ENCODE measurements at places on chromosomes 2 and 18.

- no peak for DNase-seq
Measured at GRCh38 chr2:45651415-45652089, at the start of gene PRKCE. Gene PRKCE (plus strand): TSS chr2:45651675.

GRCh38 chr2:111205774-111206173 lies 85.1 kb downstream of the BCL2L11 start:
- no peak for DNase-seq

DNA sequence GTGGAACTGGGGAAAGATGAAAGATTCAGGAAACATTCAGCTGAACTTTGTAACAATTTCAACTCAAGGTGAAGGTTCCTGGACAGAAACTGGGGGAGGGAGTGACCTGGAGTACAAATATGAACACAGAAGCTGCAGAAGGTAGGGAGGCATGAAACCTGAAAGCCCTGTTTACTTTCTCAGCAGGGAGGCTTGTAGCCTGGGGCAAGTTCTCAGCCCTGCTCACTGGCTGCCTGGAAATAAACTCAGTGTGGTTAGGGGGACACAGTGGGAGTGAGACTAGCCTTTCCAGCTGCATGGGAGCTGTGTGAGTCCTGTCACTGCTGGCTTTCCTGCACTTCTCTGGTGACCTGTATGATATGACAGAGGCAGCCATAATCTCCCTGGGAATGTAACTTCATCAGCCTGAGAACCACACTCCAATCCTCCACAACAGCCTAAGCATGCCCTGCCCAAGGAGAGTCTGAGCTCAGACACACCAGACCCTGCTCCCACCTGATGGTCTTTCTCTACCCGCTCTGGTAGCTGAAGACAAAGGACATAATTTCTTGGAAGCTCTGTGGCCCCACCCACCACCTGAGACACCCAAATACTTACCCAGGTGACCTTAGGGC lies 77.0 kb downstream of the ZSWIM2 start:
- no peak for DNase-seq

DNA sequence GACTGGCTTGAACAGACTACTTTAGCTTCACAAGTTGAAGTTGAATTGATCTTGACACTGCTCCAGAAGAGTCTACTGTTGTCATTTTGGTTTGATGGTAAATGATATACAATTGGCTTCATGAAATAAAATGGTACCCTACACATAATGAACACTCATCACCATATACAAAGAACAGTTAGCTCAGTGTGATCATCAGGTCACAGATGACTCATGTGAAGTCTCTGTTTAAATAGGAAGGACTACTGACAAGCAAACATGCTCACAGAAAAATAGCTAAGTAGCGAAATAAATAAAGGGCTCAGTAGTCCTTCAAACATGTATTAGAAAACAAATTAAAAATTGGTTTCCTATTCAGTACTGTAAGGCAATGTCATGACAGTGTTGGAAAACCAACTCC lies 96.2 kb downstream of the MEIS1 start:
- no peak for DNase-seq

- no peak for DNase-seq
Measured at GRCh38 chr18:36811955-36812354, 16.8 kb downstream of the TPGS2 start.

DNA sequence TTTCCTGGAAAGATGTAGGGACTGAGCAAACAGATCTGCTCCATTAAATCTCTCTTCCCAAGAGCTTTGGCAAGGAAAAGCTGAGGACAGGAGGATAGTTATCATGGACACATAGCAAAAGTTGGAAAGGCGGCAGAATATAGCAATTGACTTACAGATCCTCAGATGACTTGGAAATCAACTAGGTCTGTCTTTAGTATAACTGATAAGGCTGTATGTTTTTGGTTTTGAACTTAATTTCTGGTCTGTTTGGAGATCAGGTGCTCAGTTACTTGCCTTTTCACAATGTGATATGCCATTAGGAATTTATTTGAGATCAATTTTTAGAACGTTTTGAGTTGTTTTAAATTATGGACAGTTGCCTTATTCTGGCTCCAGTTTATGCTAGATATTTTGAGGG lies 8.0 kb downstream of the RSAD2 start:
- DNase-seq = no peak

DNA sequence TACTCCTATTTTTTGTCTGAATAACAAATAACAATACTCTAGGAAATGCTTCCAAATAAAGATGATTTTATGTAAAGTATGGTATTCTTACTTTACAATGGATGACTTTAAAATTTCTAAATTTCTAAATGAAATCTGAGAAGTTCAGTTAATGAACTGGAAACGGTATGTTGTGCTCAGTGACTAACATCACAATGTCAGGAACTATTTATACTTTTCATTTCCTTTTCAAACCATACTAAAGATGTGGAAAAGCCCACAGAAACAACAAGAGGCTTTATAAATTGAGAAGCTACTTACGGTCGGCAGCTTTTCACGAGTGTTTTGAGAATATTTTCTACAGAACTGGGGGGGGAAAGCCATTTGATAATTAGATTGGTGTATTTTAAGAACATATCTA lies 31.1 kb downstream of the PSME4 start:
- DNase-seq = no peak

DNA sequence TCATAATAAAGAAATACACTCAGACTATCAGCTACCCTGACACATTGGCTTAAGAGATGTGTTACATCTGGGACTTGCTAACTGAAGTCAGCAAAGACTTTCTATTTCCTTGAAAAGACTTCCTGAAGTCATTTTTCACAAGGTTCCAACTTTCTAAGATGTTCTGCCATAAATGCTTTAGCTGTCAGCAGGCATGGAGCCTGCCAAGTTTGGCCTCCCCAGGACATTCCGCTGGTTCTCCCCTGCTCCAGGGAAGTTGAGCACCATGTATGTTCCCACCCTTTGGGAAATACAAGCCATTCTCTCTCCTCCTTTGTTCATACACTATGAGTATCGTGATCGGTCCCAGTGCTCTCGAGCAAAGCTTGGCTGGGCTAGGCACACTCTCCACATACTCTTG lies 202.7 kb upstream of the CCDC68 start:
- DNase-seq = no peak

- DNase-seq = no peak
Measured at GRCh38 chr2:113973810-113974209, 83.9 kb downstream of the ACTR3 start.

DNA sequence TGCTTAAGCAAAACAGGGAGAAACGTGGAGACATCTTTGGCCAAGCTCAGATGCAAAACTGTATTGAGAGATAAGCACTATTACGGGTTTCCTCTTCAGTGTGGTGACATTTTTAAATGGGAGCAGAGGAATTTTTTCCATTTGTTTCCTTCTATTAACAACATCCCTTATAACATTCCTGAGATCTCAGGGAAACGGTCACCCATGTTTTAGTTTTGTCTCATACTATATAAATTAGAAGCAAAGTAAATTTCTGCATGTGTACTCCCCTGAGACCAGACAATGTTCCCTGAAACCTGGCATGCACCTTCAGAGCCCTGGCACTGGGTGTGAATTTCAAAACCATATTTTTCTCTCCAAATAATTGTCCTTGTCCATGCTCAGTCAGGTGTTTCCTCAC lies 57.6 kb upstream of the RNF152 start:
- no peak for DNase-seq

- no peak for DNase-seq
Measured at GRCh38 chr2:238142382-238143205, 4.1 kb downstream of the KLHL30 start.

GRCh38 chr2:152246686-152247336 lies 71.2 kb upstream of the STAM2 start:
- no peak for DNase-seq

GRCh38 chr2:122061206-122061605 lies 305.8 kb downstream of the TSN start:
- DNase-seq = no peak

- no peak for DNase-seq
Measured at GRCh38 chr2:32246911-32247310, 17.8 kb downstream of the NLRC4 start.

GRCh38 chr2:181738074-181738473 lies 57.8 kb upstream of the NEUROD1 start:
- no peak for DNase-seq

- no peak for DNase-seq
Measured at GRCh38 chr18:63508596-63508995, 31.8 kb downstream of the SERPINB5 start.

DNA sequence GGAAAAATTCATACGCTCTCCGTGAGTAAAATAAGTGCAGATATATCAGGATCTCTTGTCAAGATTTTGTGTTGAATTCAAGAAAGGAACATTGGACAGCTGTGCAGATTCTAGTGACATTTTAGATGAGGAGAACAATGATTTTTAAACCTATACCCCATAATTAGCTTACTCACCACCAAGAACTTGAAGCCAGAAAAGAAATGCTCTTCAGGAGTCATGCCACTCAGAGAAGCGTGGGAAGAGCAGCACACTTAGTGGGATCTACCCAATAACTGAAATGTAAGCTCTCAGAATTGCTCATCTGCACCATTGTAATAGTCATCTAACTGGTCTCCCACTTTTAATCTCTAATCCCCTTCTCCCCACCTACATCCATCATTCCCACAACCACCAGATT lies 9.2 kb upstream of the ERMN start:
- DNase-seq = no peak

DNA sequence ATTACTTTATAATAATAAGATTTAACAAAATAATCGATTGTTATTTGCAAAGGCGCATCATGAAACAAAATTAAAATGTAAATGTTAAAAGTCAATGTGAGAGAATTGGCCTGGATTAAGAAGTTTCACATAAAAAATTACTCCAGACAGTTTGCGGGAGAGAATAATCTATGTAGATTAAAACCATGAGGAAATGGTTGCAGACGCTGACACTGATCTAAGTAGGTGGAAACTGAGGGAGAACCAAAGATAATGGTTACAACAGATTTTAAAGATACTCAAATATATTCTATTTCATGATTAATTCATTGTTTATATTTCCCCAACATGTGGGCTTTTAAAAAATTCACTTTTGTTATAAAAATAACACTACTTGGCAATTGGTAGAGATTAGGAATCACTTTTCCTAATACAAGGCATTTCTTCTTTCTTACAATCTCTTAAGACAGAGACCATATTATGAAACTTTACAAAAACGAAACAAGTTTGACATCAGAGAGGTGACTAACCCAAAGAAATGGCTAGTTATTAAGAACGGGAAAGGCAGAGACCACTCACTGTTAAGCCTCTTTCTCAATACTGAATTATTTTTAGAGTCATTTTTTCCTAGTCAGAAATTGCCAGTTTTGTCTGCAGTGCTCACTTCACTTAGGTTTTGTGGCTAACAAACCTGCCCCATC lies 1.6 kb downstream of the KANSL1L start:
- DNase-seq = no peak

GRCh38 chr2:26772064-26773001 lies 8.2 kb downstream of the SLC35F6 start:
- DNase-seq = no peak

DNA sequence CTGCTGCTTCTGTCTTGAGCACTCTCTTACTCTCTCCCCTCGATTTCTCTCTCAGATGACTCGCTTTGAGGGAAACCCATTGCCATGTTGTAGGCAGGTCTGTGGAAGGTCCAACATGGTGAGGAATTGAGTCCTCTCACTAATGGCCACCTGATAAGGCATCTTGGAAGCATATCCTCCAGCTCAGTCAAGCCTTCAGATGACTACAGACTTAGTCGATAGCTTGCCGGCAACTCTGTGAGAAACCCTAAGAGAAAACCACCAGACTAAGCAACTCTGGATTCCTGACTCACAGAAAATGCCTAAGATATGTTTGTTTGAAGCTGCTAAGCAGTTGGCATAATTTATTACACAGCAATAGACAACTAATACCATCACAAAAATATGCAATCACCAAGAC lies 51.2 kb downstream of the WDR75 start:
- no peak for DNase-seq

DNA sequence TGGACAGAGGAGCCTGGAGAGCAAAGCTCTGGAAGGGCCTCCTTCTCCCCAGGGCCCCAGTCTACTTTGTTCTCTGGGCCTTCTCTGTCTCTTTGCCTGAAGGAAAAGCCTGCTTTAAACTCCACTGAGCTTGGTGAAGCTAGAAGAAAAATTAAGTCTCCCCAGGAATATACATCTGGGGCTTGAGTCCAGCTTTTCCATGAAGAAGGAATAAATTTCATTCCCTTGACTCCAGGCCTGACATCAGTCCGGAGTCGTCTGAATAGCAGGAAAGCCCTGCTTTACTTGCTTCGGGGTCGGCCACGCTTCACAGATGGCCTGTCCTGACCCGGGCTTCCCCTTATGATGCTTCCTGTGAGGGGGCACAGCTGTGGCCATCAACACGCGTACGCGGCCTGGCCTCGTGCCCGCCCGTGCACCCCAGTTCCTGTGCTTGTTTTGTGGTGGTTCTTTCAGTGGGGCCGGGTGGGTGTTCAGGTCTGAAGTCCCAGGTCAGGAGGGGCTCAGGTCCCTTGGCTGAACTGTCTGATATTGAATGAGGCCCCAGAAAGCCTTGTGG lies 73.6 kb downstream of the ACOXL start:
- DNase-seq = no peak

DNA sequence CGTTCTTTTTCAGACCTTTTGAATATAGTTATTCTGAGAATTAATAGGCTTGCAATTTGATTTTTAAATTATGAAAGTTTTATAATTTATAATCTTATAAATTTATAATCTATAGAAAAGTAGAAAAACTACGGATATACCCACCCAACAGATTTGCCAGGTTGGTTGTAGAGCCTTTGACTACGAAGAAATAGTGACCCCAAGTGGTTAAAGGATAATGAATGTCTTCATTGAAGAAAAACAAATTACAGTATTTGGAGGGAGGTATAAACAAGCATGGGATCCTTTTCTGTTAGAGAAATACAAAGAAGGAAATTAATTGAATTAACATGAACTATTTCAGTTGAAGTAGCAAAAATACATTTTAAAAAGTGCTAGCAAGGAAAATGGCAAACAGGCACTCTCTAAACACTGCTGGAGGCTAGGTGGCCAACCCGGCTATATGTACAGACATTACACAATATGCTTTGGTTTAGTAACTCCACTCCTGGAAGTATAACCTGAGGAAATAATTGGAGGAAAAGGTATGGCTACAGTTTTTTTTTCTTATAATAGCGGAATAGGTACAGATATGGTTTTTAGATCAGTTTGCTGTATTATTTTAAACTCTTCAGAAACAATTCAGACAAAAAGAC lies 110.9 kb downstream of the MIB1 start:
- no peak for DNase-seq

GRCh38 chr2:59905731-59906130 lies 647.7 kb downstream of the BCL11A start:
- DNase-seq = no peak
